ENCODE measurements at places on chromosomes 11 and 22.

DNA sequence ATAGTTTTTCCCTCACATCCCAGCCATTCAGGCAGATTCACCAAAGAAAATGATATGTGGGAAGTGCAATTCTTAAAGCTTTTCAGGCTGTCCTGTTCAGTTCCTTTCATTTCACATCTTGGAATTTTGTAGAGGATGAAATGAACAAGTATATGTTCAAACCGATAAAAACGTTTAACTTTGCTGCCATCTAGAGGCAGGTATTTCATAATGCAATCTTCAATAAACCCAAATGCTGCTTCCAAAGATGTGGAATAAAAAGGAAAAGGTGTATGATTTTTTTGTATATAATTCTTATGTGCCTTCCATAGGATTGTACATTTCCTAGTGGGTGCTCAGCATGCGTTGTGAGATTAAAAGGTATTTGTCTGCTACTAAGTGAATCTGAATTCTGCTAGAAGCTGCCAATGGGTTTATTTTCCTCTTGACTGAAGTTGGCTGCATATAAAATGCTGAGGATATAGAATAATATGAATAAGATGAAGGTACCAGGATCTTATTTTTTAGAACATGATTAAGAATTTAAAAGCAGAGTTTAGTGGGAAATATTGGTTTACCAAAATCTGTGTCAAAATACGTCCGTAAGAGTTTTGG lies 199.3 kb downstream of the PGR start:
- no peak for DNase-seq

GRCh38 chr11:67295846-67296245 lies 6.7 kb downstream of the ANKRD13D start:
- no peak for DNase-seq

DNA sequence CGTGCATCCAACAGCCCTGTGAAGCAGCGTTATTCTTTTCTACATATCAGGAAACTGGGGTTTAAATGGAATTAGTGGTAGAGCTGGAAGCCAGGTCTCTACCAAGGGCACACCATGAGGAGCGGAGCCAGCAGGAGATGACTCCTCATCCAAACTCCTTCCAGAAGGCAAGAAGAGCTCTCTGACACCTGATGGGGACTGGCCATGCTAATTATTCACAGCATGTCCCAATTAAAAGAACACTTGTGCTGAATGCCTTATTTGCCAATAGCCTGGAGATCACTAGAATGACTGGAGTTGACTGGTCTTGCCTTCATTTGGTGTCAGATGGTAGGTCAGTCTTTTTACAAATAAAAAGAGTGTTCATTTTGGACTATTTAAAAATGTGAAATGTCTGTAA lies 32.9 kb upstream of the SLN start:
- no peak for DNase-seq

- DNase-seq: no peak
Observed at GRCh38 chr22:45475851-45476514, 26.7 kb upstream of the FBLN1 start.

DNA sequence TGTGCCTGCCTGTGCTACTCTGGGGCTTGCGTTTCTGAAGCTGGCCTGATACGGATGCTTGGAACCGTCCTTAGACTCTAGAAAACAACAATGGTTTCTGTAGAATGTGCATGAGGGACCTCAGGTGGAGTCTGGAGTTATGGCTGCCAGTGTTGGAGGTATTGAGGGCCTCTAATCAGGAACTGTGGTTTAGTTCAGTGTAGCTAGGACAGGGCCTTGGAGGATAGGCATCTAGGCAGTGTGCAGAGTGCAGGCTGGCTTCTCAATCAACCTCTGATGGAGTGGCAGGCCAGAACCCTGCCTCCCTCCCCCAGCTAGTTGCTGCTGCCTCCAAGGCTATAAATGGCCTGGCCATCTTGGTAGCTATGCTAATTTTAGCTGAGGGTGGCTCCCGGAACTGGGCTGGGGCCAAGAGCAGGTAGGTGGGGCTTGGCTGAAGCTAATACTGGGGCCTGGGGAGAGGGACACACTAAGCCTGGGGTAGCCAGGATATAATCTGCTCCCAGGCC lies 4.0 kb downstream of the STIM1 start:
- peak; percentile 2 for DNase-seq

GRCh38 chr11:1082346-1082727 lies 7.7 kb downstream of the MUC2 start:
- no peak for DNase-seq

DNA sequence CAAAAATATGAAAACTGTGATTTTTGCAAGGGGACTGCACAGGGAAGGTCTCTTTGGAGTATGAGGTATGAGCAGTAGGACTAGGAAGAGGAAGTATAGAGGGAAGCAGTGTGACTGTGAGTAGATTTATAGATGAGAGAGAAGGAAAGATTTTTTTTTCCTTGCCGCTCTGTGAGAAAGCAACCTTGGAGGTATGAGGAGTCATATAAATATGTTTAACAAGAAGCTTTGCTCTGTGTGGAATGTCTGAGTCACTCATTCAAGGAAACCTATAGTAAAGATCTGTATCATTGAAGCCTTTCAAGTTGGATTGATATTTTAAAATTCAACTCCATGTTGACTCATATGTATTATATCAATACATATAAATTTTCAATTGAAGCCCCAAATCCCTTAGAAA lies 26.2 kb downstream of the DNHD1 start:
- DNase-seq: no peak

DNA sequence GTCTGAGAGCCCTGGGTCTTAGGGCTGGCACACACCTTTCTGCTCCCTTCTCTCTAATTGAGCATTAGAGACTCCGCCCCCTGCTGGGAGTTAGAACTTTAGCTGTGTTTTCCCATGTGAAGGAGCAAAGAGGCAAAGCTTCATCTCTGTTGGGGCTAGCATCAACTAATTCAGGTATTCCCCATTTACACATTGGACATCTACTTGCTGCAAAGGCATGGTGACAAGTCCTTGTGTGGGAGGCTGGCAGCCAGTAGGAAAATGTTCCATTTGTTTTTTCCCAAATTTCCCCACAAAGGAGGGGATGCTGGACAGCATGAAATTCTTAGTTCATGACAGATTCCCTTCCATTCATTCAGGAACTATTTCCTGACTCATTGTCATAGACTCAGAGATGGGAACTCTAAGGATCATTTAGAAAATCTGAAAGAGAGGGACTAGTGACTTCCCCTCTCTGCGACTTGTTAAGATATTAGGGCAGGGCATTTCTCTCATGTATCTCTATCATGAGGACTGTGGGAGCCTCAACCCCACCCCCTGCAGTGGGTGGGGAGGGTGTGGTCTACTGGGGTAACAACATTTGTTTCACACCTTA lies 3.6 kb downstream of the CD44 start:
- no peak for DNase-seq

GRCh38 chr11:95702526-95702925 lies 87.1 kb downstream of the FAM76B start:
- DNase-seq: no peak

DNA sequence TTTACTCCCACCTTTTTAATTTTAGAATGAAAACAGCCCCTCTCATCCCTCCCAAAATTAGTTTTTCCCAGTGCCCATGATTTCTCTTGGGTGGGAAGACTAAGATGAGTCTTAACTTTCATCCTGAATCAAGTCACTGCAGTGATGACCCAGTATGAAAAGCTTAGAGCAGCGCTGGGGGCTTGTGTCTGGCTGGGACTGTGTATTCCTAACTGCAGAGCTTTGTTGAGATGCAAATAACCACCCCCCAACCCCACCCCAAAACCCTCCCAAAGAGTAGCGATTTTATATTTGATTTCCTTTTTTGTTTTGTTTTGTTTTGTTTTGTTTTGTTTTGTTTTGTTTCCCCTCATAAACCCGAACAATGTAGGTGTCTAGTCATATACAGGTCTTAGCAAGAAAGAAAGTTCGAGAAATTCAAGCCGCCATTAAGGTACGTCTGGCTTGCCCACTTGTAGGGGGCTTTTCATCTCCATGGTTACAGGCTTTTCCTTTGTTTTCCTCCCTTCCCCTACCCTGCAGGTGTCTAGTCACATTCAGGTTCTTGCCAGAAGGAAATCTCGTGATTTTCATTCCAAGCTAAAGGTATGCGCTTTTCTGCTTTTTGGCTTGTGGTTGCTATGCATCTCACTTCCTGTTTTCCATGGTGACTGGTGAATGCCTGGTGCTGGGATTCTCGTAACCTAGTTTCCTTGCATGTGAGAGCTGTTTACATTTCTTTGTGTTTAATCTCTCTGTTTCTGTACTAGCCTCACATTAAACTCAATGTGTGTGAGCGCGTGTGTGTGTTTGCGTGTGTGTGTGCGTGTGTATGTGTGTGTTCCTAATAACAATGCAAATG lies 144.6 kb upstream of the RASSF10 start:
- no peak for DNase-seq

GRCh38 chr22:46007003-46007847 lies 30.3 kb upstream of the WNT7B start:
- no peak for DNase-seq

DNA sequence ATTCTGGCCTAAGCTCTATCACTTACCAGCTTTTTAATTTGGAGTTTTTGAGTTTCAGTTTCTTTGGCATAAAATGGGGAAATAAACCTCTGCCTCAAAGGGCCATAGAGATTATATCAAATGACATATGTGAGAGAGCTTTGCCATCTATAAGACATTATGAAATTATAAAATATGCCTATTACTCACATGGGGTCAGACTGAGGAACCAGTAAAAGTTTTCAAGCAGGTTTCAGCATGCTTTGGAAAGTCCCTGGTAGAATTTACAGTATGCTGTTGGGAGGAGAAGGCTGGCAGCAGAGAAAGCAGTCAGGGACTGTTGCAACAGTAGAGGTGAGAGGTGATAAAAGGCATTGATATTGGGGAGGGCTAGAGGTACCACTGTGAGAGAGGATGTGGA lies 13.6 kb upstream of the MTNR1B start:
- DNase-seq: no peak

DNA sequence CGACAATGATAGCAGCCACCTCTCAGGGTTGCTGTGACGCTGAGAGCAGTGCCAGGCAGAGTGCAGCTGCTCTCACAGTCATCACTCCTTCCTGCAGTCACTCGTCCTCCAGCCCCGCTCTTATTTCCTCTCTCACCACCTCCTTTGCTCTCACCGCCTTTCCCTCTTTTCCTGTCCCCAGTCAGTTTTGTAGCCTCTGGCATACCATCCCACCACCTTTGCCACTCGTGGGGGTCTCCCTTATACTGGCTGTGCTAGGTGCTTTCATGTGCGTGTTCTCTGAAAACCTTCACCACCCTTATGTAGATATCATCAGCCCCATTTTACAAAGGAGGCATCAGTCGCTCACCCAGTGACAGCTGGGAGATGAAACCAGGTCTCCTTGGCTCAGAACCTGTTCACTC lies 19.3 kb upstream of the ST3GAL4 start:
- no peak for DNase-seq

- DNase-seq: no peak
Observed at GRCh38 chr11:95499516-95500135, 268.6 kb upstream of the SESN3 start.

DNA sequence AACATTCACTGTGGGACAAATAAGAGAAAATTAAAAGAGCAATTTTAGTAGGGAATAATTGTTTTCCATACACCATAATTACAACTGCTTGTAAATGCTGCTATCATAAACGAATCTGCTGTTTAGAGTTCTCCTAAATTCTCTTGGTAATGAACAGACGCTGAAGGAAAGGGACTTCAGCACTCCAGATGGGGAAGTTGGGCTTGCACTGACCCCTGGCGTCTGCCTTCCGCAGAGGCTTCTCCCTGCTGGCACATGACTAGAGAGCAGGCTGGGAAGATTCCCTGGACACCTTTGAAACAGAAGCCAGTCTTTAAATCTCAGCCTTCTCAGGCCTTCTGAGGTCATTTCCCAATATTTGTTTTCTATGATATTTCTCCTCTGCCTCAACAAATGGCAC lies 84.1 kb downstream of the NXPE2 start:
- DNase-seq: peak; percentile 19

DNA sequence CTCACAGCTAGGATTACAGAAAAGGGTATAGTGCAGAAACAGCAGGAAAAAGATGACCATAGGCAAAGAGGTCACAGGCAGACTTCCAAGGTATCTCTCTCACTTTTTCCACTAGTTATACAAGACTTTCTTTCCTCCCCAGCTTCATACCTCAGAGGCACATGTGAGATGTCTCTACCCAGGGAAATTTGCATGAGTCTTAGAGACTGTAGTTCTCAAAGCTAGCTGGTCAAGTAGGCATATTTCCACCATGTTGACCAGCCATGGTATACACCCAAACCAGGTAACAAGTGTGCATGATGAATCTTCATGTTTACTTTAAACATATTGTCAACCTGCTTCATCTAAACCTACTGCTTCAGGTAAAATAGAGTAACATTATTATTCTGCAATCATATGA lies 27.9 kb downstream of the PRMT3 start:
- no peak for DNase-seq

DNA sequence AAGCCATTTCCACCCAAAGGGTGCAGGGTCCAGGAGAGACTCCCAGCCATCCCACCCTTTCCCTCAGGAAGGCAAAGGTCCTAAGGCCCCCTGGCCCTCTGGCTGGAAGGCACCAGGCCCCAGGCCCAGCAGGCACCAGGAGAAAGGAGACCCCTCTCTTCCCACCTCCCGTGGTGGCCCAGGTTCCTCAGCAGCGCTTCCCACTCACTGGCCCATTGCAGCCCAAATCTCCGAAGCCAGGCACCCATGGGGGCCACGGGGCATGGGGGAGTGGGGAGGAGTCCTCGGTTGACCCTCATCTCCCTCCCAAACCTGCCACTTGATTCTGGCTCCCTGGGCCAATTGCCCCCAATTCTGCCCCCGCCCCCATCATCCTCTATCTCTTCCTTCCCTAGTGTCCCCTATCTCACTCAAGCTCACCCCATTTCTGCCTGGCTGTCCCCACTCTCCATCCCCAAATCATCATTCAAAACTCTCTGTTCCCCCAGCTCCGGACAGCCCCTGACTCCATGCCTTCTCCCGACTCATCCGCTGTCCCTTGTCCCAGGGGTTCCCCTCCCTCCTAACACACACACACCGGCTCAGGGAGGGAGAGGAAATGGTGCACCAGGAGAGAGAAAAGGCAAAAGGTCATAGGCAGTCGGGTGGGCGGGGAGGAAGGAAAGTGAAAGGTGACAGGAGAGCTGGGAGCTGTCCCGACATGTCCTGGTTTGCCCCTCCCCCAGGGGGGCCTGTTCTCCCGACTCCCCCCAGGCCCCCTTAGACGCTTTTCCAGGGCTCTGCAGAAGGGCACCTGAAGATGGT lies 1.2 kb downstream of the LIF start:
- DNase-seq: no peak

DNA sequence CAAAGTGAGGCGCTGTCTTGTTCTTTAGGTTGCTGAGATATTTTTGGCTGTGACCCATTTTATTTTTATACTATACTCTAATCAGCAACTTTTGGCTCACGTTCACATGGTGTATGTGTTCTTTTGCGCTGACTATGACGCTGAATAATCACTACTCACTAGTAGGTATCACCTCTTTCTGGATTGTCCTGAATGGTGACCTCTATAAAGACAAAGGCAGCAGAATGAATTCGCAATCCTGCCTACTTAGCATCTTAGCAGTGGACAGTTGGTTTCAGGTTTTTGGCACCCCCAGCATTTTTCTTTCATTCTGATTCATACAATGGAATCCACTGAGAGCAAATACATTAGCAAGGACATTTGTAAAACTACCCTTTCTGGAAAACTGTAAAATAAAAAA lies 351.3 kb downstream of the JRKL start:
- DNase-seq: no peak

GRCh38 chr11:27211370-27212127 lies 151.5 kb downstream of the CCDC34 start:
- DNase-seq: no peak
